ENCODE measurements at places on chromosomes 4 and X.

- DNase-seq: no peak
These were observed 80.2 kb downstream of the SYNPO2 start for GRCh38 chr4:118968813-118969212.

DNA sequence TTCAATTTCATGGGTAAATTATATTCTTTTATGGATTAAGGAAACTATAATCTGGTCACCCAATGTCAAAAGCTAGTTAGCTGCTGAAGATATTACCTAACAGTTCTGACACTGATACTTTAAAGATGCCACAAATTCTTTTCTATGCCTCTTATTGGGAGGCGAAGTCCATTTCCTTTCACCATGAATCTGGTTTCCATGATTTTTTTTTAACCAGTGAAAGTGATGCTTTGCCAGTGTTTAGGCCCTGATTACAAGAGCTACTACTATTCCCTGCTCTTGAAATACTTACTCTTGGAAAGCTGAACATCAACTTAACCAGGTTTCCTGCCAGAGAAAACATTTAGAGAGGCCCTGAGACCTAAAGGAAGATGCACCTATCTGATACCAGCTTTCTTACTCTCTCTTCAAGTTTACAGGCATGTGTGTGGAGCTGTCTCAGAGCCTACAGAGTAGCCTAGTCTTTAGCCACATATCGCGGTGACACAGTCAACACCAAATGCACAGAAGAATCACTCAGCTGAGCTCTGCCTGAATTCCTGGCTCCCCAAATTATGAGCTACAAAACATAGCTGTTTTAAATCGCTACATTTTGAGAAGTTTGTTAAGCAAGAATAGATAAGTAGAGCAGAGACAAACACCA is 1280.8 kb downstream of the PCDH7 start:
- DNase-seq: no peak

DNA sequence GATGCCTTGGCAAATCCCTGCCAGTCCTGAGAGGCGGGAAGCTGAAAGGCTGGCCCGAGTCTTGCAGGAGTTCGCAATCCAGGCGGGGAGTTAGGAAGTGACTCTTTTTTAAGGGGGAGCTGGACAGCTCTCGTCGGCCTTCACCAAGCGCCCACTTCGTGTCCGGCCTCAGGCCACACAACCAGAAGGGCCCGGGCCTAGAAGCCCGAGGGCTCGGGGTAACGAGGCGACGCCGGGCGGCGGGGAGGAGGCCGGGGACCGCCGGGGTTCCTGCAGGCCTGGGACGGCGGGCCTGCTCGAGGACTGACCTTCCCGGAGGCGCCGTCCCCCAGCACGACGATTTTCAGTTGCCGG is 395 bp downstream of the RAB28 start:
- no peak for DNase-seq

DNA sequence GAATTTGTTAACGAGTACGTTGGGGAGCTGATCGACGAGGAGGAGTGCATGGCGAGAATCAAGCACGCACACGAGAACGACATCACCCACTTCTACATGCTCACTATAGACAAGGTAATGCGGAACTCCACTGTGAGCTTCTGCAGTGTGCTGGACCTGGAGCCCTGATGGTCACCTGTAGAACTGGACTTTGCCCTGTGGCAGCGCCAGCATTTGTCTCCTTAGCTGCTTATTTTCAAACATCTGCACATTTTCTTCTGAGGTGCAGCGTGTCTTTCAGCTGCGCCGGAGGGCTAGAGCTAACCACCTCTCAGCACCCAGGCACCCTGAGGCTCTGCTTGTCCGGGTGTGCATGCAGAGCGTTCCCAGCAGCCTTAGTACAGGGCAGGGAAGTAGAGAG is 47.7 kb downstream of the NELFA start:
- DNase-seq: no peak

- no peak for DNase-seq
These were observed 15.9 kb downstream of the TMEM192 start for GRCh38 chr4:165096776-165097175.

GRCh38 chr4:128337863-128338262 is 50.2 kb upstream of the PGRMC2 start:
- no peak for DNase-seq

- no peak for DNase-seq
These were observed 246.9 kb upstream of the GIMD1 start for GRCh38 chr4:106615410-106615945.

DNA sequence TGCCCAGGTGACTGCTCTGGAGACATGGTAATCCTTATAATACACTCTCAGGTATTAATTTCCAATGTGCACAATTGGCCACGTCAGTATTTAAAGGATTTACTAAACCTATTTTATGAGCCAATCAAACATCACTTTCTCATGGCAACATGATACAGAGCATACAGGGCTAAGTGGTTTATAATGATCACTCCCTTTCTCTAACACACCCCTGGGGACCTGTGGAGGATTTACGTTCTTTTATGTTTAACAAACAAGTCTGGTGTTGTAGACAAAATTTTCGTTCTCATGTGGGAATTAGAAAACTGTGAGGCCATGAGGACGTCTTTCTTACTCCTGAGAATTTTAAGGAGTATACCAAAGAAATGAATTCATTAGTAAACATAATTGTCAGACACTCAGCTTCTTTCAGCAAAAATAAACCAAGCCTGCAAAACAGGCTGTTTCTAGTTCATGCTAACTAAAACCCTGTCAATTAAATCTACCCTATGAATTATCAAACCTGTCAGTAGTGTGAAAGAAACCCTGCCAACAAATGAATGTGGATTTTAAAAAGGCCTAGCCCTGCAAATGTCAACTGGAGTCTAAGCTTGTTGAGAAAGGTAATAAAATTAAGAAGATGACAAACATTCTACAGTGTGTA is 155.8 kb downstream of the PDGFC start:
- no peak for DNase-seq

- DNase-seq: no peak
These were observed 93.4 kb upstream of the RXFP1 start for GRCh38 chr4:158428242-158428641.
